ENCODE measurements at places on chromosomes 2 and 18.

GRCh38 chr18:48027401-48027963 lies 97.0 kb upstream of the SMAD2 start:
- no peak for DNase-seq

- DNase-seq = no peak
Observed at GRCh38 chr2:191818725-191819350, 28.1 kb downstream of the CAVIN2 start.

- DNase-seq = no peak
Observed at GRCh38 chr18:79645291-79645983, 34.2 kb upstream of the CTDP1 start.

- DNase-seq = no peak
Observed at GRCh38 chr2:160368988-160369930, 124.3 kb downstream of the RBMS1 start.

- no peak for DNase-seq
Observed at GRCh38 chr2:64601034-64601754, 52.5 kb downstream of the SERTAD2 start.

- no peak for DNase-seq
Observed at GRCh38 chr2:216031960-216032689, 18.8 kb upstream of the MREG start.

DNA sequence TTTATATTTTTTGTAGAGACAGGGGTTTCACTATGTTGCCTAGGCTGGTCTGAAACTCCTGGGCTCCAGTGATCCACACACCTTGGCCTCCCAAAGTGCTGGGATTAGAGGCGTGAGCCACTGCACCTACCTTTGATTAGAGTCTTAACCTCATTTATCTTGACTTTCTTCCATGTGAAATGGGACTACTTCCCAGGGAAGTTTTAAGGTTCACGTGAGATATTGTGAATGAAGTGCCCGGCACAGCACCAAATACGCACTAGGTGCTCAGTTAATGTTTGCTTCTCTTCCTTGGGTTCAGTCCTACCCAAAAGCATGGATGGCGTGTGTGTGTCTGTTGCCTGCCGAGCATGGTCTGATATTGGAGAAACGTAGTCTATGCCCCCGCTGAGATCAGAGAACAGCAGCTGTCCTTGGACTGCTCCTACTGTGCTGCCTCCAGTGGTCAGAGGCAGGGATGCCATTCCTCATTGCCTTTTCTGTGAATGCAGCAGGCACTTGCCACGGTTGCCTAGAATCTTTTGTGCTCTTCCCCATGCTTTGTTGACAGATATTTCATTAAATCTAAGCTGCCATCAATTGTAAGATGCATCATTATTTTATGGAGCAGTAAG lies 12.3 kb upstream of the TFCP2L1 start:
- DNase-seq = peak; percentile 85

DNA sequence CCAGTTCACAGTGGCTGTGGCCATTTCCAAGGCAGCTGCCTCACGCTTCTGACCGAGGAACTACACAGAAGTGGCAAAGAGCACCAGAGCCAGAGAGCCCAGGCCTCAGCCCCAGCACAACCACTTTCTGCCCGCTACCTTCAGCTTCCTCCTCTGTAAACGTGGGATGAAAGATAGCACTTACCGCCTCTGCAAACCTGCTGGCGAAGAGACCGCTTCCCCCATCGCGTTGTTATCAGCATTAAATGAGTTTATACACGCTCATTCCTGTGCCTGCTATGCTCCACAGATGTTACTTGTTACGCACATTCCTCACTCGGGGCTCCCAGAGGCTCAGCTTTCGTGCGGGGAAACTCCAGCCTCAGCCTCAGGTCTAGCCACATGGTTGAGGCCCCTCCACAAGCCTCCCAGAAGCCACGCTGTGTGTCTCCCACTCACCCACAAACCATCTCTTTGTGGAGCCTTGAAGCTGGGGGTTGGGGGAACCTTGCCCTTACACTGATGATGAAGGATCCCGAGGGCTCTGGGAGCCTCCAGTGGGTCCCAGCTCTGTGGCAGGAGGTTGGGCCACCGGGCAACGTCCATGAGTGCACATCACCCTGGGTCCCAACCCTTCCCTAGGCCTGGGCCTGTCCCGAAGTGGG lies 63.3 kb upstream of the SMAD7 start:
- no peak for DNase-seq

DNA sequence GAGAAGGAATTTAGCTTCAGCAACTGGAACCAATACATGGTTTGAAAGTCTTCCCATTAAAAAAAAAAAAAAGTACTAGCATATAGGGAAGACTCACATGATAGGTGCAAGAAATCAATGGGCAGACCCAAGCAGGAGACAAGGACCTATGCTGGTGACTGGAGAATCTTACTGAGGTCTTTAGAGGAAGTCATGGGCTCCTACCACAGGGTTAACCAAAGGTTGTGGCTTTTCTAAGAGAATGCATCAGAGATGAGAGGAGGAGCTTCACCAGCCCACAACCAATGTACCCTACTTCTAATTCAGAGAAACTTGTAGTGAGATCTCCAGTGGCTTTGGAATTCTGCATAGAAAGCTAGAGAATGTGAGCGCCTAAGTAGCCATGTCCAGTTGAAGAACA lies 207.4 kb downstream of the NCKAP5 start:
- DNase-seq = no peak

- DNase-seq = no peak
Observed at GRCh38 chr2:37831081-37831780, 93.9 kb upstream of the RMDN2 start.

GRCh38 chr2:102235042-102235473 lies 48.2 kb downstream of the IL1RL2 start:
- DNase-seq = peak; percentile 63

DNA sequence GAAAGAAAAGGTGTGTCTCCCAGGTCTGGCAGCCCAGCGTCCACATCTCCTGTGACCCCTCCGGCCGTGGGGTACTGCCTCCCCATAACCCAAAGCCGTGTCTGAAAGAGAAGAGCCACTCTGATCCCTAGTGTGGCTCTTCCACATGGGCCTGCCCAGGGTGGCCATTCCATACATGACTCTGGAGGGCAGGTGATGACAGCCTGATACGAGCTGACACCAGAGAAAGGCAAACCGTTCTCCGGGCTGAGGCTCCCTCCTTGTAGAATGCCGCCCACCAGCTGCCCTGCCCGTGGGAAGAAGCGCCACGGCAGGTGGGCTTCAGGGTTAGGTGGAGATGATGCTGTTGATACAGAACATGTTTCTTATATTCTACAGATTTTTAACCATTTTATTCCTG lies 451.6 kb upstream of the SALL3 start:
- no peak for DNase-seq

GRCh38 chr18:48957136-48957535 lies 6.4 kb upstream of the SMAD7 start:
- DNase-seq = no peak

GRCh38 chr2:157438863-157439823 lies 4.7 kb downstream of the CYTIP start:
- DNase-seq = no peak

Data from DMS53 (cell line).